HS-5 (cell line): ENCODE measurements at places on chromosomes 4 and X.

DNA sequence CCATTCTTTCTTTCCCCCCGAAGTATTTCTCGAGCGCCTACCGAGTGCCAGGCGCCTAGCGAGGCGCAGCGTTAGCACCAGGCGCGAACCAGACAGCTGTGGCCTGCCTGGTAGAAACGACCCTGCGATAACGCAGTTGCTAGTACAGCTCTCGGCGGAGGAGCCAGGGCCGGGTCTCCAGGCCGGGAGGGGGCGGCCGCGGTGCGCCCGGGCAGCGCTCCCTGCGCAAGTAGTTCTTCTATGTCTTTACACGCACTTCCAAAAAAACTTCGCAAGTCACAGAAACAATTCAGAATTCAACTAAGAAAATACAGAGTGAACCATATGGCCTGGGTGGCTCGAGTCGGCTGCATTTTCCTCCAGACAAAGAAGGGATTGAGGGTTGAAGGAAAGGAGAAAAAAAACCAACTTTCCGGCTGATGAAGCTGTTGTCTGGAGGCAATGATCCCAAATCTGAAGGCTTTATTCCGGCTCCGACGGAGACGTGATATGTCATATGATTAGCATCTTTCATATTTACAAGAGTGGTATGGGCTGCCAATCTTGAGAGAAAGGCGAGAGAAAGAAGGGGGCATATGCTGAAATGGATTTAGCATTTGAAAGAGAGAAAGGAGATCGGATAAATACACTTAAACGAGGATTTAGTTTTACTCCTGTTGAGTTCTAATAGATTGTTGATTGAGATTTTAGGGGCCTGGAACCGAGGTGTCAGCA lies 7.2 kb upstream of the NEUROG2 start:
- no peak for DNase-seq

DNA sequence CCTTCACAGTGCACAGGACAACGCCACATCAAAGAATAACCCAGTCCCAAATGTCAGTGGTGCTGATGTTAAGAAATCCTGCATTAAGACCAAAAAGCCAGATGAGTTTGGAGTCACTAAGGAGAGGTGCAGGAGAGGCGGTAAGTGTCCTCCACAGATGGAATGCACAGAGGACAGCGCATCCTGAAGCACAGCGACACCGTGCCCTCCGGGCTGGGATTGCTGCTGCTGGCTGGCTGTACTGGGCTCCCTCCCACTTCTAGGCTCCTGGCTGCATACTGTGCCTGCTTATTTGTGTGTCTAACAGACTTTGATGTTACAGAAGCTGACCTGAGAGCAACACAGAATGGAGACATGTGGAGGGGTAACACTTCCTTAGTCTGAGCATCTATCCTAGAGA lies 325.6 kb upstream of the BOD1L1 start:
- DNase-seq = no peak

DNA sequence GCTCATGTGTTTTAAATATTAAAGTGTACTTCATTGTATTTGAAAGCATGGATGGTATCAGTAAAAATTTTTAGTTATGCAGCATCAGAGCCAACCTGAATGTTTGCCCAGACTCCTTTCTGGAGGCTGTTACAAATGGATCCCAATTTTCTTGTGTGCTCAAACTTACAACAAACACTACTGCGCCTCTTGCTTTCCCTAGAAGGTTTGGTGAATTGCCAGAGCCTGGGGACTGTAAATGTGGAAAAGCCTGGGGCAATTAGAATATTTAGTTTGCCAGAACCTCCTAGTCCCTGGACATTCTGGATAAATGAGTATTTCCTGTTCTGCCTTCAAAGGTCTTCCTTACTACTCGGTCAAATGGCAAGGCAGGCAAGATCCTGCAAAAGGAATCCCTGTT lies 4.8 kb downstream of the CAPN6 start:
- DNase-seq = no peak

DNA sequence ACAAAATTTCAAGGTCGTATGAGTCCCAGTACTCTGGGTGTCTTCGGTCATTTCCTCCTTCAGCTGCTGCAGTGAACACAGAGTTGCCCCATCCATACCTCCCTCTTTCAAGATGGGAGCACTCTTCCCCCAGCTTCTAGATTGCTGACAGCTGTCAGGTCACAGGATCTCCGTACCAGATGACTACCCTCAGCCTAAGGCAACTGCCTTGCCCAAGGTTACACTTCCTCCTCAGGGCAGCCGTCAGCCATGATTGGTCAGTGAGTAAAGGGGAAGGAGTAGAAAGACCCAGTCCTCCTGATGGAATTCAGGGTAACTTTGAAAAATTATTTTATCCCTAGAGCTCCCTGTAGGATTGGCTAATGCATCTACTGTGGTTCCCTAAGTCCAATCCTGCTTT lies 81.6 kb downstream of the NAF1 start:
- DNase-seq = no peak
